ENCODE measurements at places on chromosomes 7 and 10.

- no peak for DNase-seq
Observed at GRCh38 chr7:152369518-152369917, 66.3 kb downstream of the KMT2C start.

DNA sequence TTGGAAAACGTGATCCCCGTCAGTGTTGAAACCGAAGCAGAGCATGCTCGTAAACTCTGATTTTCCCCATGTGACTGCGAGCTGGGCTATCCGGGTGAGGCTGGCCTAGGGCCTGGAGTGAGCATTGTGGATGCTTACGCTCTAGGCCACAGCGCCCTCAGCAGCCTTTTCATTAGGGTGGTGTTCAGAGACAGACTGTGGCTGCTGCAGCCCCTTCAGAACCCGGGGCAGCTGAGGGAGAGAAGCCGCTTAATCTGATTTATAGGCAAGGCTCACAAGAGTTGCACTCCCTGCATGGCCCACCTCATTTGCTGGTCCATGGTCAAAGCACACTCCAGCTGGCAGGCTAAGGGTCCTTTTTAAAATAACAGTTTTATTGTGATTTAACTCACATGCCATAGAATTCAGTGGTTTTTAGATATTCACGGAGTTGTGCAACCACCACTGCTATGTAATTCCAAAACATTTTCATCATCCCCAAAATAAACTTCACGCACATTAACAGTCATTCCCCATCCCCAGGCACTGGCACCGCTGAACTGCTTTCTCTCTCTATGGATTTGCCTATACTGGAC lies 72.5 kb downstream of the SYPL1 start:
- DNase-seq = peak; percentile 83

- DNase-seq = peak; percentile 52
Observed at GRCh38 chr7:79789584-79790345, 336.3 kb upstream of the MAGI2 start.

- DNase-seq = no peak
Observed at GRCh38 chr10:123840714-123841113, 50.9 kb downstream of the CPXM2 start.
